ENCODE measurements at places on chromosomes 7 and 10.

DNA sequence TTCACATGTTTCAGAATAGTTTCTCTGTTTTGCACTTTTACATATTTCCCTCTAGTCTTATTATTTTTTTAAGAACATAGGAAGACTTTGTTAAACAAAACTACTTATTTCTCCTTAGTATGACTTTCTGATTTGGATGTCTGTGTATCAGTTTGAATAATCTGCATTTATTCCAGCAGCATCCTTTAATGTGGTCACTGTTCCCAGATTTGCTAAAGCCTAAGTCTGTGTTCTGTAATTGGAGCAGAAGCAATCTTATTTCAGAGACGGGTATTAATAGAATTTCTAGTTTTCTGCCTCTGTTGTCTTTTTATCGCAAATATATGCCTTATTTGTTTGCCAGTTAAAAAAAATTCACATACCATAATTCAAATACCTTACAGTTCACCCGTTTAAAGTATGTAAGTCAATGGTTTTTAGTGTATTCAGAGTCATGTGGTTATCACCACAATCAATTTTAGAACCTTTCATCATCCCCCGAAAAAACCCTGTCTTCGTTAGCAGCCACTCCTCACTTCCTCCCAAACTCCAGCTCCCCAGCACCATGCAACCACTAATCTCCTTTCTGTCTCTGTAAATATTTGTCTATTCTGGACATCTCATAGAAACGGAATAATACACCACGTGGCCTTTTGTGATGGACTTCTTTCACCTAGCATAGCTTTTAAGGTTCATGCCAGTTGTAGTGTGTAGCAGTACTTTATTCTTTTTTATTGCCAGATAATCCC is 58.7 kb downstream of the INPP5F start:
- DNase-seq = no peak

- DNase-seq = peak; percentile 19
Observed at GRCh38 chr7:38686888-38687287, 55.7 kb upstream of the AMPH start.

DNA sequence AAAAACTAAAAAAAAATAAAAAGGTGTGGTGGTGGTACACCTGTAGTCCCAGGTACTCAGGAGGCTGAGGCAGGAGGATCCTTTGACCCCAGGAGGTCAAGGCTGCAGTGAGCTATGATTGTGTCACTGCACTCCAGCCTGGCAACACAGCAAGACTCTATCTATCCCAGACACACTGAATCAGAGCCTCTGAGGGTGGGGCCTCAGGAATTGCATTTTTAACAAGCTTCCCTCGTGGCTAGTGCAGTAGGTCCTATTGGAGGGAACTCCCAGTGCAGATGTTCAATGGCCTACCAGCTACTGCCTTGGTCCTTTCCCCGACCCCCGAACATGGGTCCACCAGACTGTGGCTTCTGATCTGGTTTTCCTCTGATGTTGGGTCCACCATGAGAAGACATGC is 14.9 kb downstream of the STRA8 start:
- no peak for DNase-seq

- no peak for DNase-seq
Observed at GRCh38 chr10:43136995-43137716, 1.1 kb upstream of the CSGALNACT2 start.

DNA sequence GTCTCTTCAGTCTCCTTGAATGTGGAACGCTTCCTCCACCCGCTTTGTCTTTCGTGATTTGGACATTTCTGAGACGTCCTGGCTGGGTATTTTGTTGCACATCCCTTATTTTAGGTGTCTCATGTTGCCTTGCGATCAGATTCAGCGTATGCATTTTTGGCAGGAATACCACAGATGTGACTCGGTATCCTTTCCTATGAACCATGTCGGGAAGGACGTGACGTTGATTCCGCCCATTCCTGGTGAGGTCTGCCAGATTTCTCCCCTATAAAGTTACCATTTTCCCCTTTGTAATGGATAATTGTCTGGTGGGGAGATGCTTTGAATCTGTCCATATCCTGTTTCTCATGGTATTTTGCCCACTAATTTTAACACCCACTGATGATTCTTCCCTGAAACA is 49.6 kb downstream of the RBM17 start:
- no peak for DNase-seq

- DNase-seq = no peak
Observed at GRCh38 chr7:42469341-42469740, 232.3 kb upstream of the GLI3 start.

DNA sequence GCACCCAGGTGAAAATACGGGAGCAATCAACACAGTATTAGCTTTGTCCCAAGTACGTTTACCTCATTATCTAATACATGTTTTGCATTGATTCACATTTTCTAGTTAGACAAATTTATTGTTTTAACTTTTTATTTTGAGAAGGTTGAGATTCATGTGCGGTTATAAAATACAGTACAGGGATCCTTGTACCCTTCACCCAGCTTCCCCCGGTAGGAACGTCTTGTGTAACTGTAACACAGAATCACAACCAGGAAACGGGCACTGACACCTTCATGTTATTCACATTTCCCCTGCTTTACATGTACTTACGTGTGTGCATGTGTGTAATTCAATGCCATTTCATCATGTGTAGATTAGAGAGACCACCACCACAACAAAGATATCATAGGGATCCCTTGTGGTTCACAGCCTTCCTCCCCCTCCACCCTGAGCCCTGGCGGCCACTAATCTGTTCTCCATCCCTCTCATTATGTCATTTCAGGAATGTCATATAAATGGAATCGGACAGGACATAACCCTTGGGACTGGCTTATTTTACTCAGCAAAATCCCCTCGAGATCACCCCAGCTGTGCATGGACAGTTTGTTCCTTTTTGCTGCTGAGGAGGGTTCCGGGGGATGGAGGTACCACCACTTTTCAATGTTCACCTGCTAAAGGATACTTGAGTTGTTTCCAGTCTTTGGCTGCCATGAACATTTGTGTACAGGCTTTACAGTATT is 46.5 kb upstream of the C10orf71 start:
- no peak for DNase-seq

- DNase-seq = no peak
Observed at GRCh38 chr7:50682079-50682478, 100.6 kb downstream of the GRB10 start.

- DNase-seq = no peak
Observed at GRCh38 chr10:2118201-2118600, 380.9 kb upstream of the ADARB2 start.

DNA sequence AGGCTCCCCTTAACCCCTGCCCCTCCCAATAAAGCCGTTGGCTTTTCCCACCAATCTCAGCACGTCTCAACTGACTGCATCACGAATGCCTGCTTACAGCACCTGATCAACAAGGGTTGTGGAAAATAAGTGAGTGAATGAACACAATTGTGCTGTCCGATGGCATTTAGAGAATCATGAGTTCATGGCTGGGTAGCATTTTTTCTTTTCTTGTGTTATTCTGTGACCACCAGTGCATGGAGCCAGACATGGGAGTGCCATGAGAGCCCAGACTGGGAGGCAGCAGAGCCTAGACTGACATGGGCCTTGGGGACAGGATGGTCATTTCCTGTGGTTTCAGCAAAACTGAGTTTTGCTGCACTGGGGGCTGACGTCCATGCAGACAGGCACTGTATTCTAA is 254.1 kb upstream of the IGFBP3 start:
- DNase-seq = no peak

GRCh38 chr7:150993511-150993910 is 2.7 kb downstream of the NOS3 start:
- no peak for DNase-seq

Data from RWPE1 (cell line).